Stimulated activated CD4-positive, alpha-beta T cell treated with anti-CD3 and anti-CD28 coated beads, Interleukin-1b, Interleukin-23, amount 100 ng/mL, for 1 hour (primary cell): ENCODE measurements at places on chromosomes 6 and 20.

DNA sequence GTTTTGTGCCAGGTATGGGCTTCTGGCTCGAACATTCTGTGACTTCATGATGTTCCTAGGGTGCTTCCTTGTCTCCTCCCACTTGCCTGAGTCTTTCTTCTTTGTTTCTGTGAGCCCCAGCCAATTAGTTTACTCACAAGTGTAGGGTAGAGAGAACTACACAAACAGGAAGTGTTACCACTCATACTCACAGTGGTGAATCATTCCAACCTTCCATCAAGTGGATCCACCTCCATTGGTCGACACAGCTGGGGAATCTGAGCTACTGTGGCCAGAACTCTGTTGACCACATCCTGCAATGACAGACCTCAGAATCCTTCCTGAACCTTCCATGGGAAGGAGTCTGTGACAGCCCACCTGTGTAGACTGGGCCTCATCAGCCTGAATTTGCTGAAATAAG, 76.8 kb downstream of the UNC5CL start:
- no peak for DNase-seq

- DNase-seq = no peak
Measured at GRCh38 chr6:70864401-70864800, 92.5 kb downstream of the B3GAT2 start.

GRCh38 chr6:36917541-36918193, 31.9 kb downstream of the C6orf89 start:
- DNase-seq = no peak

DNA sequence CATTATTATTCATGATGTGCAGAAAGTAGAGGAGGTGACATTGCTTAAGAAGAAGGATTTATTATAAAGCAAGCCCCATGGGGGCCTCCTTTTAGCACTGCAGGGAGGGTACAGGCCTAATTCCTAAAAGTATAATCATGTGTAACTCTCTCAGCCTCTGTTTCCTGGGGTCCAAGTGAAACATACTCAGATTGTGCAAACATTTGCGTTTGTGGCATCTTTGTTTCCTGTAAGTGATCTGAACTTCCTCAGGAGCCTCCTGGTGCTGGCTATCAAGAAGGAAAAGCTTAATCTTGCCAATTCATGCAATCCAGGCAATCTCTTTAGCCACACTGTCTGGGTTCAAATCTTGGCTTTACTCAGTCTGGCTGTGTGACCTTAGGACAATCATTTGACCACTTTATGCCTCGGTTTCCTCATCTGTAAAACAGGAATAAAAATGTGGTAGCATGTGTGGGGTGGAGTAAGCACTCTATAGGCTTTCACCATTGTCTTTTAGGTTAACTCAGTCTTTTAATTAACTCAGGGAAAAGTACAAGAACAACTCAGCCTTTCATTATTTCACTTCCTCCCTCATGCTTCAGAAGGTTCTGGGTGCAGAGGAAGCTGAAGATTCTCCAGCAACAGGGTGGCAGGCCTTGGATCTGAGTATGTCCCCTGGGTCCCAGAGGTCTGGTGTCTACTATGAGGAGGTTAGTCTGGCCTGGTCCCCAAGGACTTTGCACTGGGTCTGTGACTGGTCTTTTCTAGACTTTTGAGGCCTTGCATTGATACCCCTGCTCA, 831 bp upstream of the SIRPB2 start:
- no peak for DNase-seq

DNA sequence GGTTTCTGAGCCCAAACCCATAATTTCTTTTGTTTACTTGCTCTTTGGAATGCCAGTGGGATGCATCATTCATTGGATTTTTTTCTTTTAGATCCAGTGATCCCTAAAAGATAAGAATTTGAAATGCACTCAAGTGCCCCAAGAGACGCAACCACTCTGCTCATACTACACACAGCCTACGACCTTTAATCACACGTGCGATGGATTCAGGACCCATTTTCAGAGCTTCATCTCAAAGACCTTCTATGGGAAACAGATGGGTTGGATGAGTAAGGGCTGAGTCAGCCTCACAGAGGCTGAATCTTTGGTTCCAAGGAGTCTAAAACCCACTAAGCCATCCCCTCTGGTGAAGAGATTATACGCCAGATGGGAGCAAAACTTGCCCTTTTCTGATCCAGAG, 265.5 kb upstream of the EXOC2 start:
- DNase-seq = no peak

- no peak for DNase-seq
Measured at GRCh38 chr6:140960566-140960965, 1172.2 kb upstream of the GJE1 start.

GRCh38 chr6:111661541-111662061, 55.9 kb upstream of the TRAF3IP2 start:
- no peak for DNase-seq

- no peak for DNase-seq
Measured at GRCh38 chr6:167779129-167779992, 47.4 kb upstream of the AFDN start.

GRCh38 chr6:154598399-154598798, 87.9 kb upstream of the CNKSR3 start:
- no peak for DNase-seq

DNA sequence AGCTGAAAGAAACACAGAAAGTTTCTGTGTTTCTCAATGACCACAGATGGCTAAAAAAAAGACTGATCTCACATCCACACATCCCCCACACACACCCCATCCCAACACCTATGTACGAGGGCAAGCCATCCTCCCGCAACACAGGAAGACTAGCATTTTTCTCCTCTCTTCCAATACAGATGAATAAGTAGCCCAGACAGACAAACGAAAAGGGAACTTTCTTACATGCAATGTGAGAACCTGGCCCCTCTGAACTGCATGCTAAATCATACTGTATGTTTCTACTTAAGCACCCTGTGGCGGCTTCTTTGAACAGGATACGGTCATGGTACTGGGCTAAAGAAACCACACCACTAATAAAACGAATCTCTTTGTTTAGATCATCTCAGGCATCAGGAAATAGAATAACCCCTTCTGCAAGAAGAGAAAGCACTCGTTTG, 116.2 kb downstream of the GMDS start:
- no peak for DNase-seq

DNA sequence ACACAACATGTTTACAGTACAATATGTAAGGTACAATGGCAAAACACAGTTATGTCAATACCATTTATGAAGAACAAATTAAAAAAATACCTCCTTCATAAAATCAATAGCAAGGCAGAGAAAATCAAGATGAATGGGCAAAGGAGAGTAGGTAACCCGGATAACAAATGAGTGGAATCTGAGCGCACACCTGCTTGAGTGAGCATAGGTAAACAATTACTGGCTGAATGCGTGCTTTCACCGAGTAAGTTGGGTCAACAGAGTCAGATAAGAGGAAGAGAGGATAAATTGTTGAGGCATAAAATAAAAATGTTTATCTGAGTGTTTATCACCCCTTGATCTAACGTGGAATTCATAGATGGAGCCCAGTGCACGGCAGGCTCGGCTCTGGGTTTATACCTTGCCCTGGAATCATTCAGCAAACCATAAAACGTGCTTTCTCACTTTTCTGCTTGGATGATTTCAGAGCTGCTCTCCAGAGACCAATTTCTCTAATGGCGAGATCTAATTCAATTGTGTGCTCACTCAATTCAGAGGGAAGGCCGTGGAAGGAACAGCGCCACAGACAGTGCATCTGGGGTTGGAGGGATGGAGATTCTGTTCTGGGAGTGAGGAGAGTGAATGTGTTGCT, 224.8 kb upstream of the MAP3K7 start:
- no peak for DNase-seq

- DNase-seq = no peak
Measured at GRCh38 chr6:169779092-169779815, 27.8 kb downstream of the ERMARD start.

DNA sequence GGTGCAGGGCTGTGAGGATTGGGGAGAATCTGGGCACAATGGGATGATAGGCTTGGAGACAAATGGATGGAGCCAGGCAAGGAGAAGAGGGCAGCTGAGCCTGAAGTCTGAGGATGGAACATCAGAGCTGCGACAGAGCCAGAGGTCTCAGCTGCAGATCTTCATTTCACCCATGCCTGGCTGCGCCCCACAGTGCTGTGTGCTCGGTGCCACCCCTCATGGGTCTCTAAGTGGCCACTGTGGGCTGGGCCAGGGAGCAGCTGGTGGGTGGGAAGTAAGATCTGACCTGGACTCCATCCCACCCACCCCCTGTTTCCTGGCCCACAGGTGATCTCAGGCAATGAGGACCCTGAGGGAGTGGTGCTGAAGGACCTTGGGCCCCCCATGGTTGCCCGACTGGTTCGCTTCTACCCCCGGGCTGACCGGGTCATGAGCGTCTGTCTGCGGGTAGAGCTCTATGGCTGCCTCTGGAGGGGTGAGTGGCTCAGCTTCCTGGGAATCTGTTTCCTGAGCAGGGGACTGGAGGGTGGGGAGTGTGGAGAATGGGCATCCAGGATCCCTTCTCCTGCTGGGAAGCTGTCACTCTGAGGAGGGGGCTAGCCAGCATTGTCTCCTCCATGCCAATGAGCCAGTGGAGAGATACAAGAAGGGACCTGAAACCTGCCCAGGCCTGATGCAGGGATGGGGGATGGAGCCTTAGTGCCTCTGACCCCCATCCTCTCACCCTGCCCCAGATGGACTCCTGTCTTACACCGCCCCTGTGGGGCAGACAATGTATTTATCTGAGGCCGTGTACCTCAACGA, 6.5 kb downstream of the DDR1 start:
- DNase-seq = no peak

DNA sequence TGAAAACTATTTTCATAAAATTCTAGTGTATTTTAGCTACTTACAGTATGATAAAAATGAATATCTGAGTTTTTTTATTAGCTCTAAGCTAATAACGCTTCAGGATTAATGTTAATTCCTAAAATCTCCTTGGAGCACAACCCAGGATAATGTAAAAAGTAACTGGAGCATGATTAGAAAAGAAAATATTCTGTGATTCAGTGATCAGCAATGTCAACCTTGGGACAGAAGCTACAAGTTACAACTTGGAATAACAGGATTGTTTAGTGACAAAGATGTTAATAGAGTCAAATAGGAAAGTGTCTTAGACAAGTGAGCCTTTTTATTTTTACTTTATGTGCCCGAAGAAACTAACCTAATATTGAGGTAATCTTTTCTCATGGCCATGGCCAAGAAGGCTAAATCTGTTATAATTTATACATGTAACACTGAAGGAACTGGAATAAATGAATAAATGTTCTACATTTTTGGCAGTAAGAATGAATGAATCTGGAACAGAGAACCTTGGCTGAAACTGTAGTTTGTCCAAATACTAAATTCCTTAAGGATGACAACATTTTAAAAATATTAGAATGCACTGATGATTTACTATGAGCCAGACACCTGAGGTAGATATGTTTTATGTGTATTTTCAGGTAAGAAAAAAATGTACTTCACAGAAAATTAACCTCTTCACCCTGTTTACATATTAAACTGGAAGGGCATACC, 994.0 kb downstream of the GRIK2 start:
- no peak for DNase-seq

DNA sequence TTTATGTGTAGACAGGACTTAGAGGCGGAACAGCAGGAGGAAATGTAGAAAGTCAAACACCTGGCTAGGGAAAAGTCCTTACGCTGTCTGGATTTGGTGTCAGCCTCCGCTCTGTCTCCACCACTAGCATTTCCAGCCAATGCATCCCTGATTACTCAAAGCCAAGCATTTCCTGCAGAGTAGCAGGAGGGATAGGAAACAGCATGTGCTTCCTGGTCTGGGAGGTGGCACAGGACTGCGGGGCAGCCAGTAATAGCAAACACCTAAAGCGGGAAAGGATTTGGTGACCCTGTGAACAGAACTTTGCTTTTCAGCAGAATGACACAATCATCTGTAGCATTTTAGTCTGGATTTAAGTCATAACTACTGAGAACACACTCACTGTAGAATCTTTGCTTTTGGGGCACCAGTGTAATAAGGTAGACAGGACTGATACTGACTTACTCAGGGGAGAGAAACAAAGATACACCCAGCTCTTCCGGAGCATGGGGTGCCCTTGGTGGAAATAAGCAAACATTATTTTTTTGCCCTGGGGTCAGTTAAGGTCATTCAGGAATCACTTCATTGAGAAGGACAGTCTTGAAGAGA, 133.3 kb upstream of the AHI1 start:
- no peak for DNase-seq

DNA sequence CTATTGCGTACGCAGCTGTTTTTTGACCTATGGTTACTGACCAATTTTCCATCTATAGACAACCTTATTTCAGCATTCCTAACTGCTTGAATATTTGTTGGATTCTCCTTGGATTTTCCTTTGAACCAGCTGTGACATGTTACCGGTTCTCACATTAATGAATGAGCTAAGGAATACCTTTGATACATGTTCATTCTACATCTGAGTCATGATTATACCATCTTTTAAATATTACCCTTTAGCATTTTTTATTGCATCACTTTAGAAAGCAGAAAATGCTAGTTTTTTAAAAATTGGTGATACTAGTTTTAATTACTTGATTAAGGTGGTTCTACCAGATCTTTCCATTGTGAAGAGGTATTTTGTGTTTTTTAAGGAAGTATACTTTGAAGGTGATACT, 1.9 kb upstream of the IGF2R start:
- no peak for DNase-seq

DNA sequence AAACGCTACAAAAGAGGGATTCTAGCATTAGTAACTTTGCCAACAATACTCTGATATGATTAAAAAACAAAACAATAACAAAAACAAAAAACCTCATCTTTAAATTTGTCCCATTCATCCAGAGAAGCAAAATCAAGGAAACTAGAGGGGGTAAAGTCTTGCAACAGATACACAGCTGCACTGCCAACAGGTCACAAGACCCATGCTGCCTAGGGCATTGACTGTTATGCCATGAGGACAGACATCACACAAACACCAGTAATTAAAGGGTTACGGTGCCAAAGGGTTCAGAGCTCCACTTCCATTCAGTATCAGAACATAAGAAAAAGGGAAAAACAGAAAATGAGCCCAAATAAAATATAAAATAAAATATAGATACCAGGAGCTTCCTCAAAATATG, 1.6 kb downstream of the TBC1D20 start:
- no peak for DNase-seq

- DNase-seq = no peak
Measured at GRCh38 chr6:170344631-170345576, 38.3 kb downstream of the FAM120B start.

DNA sequence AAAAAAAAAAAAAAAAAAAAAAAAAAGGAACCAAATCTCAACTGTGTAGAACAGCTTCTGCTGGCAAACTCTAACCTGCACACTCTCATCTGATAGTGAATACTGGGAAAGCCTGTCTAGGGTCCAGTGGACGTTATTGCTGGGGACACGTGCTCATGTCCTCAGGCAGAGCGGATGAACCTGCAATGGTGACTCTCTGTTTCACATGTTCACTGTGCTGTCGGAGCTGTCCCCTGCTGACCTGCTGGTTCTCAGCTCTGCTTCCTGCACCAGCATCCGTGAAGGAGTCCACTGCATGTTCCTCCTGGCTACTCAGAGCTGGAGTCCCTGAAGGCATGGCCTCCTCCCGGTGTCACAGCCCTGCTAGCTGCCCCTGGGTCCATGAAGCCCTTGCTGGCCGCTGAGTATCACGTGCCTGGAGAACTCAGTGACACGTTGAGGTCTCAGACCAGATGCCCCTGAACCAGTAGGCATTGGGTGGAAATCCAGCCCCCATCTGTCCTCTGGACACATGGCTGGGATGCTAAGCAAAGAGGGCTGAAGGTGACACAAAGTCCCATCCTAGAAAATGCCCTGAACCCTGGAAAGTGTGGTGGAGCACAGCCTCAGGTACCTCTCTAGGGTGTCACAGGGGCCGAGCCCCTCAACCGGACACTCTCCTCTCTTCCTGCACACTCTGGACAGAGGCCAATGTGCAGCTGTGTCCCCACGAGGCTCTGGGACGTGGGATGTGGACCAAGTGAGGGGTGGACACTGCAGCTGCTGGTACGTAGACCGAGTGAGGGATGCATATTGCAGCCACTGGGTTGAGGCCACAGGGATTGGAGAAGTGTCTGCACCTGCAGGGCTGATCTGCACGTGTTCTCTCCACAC, 54.9 kb upstream of the FRMD1 start:
- no peak for DNase-seq
